Common myeloid progenitor, CD34-positive (primary cell): ENCODE measurements at places on chromosomes 7 and 10.

- DNase-seq, result no peak
Observed at GRCh38 chr10:18350340-18350739, 210.1 kb downstream of the CACNB2 start.

- DNase-seq, result no peak
Observed at GRCh38 chr10:68595513-68595912, 35.4 kb downstream of the TET1 start.

- no peak for DNase-seq
Observed at GRCh38 chr7:105014693-105015389, 836 bp downstream of the KMT2E start.

DNA sequence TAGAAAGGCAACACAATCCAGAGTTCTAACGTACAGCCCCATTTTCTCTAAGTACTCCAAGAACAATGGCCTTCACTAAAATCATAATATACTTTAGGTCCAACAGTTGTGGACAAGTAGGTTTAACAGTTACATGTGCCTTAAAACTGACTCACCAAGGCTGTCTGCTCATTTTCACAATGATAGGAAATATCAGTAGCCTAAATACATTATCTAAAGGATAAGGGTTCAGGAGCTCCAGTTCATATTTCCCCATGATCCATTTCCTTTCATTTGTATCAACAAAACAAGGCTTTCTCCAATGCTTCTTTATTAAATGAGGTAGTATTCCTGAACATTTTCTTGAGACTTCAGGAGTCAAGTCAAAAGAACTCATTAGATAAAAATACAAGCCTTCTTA lies 164.0 kb downstream of the SLC25A13 start:
- DNase-seq, result no peak

DNA sequence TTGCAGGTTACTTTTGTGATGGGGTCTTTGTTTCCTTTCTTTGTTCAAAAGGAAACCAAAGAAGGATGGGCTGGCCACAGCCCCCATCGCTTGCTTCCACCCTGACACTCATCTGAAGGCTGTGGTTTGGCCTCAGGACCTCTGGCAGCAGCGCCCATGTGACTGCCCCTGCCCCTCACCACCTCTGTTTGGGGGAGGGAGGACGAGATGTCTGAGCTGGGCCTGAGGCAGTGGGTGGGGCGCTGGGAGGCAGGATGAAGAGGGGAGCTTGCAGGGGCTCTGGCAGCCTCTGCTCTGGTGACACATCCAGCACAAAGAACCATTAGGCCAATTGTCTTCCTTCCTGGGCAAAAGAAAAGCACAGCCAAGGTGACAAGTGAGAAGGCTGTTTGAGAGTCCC lies 15.9 kb upstream of the CHST15 start:
- DNase-seq, result peak; percentile 82

DNA sequence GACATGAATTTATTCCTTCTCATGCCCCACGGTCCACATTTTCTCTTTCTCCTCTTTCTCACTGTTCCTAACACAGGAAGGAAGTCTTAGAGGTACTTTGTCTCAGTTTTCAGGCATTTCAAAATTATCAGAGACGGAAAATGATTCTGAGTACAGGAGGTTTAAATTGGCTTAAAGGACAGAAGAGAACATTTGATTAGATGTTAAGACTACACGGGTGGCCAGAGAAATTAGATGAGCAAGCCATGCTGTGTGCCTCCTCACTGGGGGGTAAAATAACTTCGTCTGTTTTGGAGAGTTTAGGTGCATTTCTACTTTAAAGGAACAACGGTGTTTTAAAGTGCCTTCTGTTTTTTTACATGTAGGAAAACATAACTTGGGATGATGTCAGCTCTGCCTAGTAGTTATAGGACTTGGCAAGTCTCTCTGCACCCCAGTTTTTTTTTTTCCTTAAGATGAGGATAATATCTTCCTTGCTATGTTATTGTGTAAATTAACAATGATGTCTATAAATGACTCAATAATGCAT lies 66.9 kb downstream of the MCMBP start:
- no peak for DNase-seq

DNA sequence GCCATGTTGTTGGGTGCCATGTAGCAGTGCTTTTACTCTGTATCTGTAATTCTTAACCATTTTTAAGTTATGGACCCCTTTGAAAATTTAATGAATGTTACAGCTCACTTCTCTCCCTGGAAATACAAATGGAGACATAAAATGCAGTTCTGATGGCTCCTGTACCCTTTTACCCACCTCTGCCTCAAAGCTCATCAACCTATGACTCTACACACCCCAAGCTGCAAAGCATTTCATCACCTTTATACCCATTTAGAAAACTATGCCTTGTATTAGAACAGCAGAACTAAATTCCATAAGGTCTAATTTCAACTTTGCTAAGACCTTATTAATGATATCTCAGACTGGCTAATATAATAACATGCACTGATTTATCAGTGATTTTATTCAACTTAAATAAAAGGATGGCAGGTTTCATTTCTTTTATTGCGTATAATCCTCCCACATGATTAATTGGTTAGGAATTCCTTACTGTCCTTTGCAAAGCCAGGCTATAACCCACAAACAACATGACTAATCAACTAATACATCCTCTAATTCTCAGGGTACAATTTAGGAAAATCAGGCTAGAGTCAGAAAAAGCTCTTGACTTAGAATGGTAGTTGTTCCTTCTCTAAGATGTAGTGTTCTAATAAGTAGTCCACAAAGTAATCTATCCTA lies 68.1 kb downstream of the CPEB3 start:
- DNase-seq, result no peak

- DNase-seq, result no peak
Observed at GRCh38 chr10:113433711-113434110, 119.1 kb upstream of the HABP2 start.

GRCh38 chr7:140676306-140676705 lies 3.6 kb downstream of the ADCK2 start:
- DNase-seq, result no peak

- no peak for DNase-seq
Observed at GRCh38 chr7:30038196-30038980, 10.2 kb downstream of the PLEKHA8 start.

- DNase-seq, result no peak
Observed at GRCh38 chr7:111887734-111888133, 318.5 kb downstream of the DOCK4 start.

GRCh38 chr10:51649064-51649463 lies 50.3 kb downstream of the CSTF2T start:
- DNase-seq, result no peak

GRCh38 chr10:27248215-27248614 lies 7.6 kb upstream of the ACBD5 start:
- no peak for DNase-seq

- DNase-seq, result no peak
Observed at GRCh38 chr10:118566911-118567310, 28.5 kb downstream of the PRLHR start.

DNA sequence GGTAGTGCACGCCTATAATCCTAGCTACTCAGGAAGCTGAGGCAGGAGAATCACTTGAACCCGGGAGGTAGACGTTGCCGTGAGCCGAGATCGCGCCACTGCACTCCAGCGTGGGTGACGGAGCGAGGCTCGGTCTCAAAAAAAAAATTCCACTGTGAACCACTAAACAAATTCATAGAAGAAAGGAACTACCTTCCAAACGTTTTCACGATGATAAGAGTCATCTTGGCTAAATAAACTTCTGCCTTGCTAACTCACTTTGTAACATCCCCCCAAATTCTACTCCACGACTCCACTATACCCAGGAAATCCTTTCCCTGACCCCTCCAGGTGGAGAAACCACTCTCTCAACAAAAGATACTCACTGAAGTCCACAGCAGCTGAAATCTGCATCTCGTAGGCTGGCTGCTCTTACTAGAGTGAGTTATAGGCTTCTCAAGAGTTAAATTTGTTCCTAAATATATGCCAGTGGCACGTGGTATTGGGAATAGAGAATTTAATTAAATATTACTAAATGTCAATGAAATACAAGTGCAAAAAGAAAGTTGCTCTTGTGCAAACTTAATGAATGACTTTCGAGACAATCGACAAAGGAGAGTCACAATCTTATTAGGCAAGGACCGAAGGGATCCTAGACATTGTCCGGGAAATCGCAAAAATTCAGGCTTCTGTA lies 1.6 kb upstream of the GTF2I start:
- DNase-seq, result peak; percentile 39

- DNase-seq, result no peak
Observed at GRCh38 chr10:120917521-120918250, 66.5 kb downstream of the WDR11 start.

GRCh38 chr10:1977461-1977860 lies 240.1 kb upstream of the ADARB2 start:
- DNase-seq, result no peak

- no peak for DNase-seq
Observed at GRCh38 chr10:63384675-63385074, 81.1 kb downstream of the JMJD1C start.

GRCh38 chr10:2900530-2900929 lies 166.8 kb upstream of the PFKP start:
- no peak for DNase-seq

- no peak for DNase-seq
Observed at GRCh38 chr7:132528695-132529094, 47.6 kb downstream of the PLXNA4 start.

DNA sequence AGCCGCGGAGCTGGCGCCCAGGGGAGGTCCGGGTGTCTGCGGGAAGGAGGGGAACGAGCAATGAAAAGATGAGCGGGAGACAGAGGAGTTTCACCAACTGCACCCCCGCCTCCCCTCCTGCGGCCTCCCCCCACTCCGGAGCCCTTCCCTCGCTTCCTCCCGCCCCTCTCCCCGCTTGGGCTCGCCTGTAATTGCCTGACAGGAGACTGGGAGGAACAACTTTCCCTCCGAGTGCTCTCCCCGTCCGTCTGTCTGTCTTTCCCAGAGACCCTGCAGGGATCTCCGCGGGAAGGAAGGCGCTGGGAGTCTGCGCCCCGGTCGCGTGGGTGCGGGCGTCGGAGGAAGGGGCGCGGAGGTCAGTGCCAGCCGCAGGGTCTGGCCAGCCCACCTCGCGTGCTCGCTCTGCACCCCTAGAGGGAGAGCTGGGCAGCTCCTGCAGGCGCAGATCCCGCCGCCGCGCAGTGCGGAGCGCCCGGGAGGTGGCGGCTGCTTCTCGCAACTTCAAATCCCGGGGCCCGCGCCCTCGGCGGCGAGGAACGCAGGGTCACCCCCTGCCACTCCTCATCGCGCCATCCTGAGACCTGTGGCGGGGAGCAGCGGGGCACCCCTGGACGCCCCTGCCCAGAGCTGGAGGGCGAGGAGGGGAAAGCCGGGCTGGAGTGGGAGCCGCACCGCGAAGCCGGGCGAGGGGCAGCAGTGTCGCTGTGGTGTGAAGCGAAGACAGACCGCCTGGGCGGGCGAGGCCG lies 511 bp upstream of the NRP1 start:
- peak; percentile 56 for DNase-seq

GRCh38 chr10:127485153-127485857 lies 63.8 kb upstream of the NPS start:
- DNase-seq, result no peak

DNA sequence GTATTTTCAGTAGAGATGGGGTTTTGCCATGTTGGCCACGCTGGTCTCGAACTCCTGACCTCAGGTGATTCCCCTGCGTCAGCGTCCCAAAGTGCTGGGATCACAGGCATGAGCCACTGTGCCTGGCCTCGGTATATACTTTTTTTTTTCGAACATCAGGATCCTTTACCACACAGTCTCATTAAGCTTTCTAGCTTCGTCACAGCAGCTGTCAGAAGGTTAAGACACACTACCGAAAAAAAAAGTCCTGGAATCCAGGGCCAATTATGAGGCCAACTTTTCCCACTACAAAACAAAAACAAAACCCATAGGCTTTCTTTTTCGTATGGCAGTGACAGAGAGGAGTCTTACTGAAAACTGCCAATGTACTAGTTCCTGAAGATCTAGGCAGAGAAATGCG lies 30.7 kb downstream of the ZC3HC1 start:
- no peak for DNase-seq

DNA sequence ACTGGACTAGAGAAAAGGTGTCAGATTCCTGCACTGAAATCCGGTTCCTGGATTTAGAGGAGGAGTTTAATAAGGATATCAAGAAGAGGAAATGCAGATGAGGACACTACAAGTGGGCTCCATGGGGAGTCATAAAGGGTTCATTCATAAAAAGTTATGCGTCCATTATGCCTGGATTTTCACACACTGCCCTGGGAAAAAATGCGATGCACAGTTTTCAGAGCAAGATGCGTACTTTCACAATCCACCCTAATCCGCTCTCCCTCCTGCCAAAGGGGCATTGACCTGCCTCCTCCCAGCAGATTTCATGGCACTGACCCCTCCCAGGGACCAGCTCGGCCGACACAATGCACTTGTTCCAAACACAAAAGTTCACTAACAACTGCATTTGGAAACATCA lies 42.2 kb upstream of the OPALIN start:
- no peak for DNase-seq

- DNase-seq, result no peak
Observed at GRCh38 chr7:127251465-127252376, 1.0 kb downstream of the GRM8 start.
